ENCODE measurements at places on chromosomes 1 and 21.

- no peak for DNase-seq
These were observed 710 bp downstream of the GLRX2 start for GRCh38 chr1:193104502-193104906.

- DNase-seq = no peak
These were observed 200.0 kb downstream of the SLC45A1 start for GRCh38 chr1:8517661-8518489.

DNA sequence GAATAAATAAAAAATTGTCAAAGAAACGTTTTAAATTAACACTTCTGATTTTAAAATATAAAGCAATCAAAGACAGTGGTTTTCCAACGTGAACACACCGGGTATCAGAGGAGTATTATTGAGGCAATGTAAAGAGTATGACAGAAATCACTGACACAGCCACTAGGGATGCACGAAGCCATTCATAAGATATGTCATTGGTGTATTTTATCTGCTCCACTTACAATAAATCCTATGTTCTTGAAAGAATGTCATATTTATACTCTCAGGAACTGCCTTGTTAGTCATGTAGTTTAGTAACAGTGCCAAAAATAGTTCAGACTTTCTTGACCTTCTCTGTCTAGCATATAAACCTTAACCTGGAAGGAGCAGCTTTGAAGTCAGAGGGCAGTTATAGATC, 835.0 kb upstream of the NCAM2 start:
- no peak for DNase-seq

- no peak for DNase-seq
These were observed 11.8 kb downstream of the NOS1AP start for GRCh38 chr1:162081316-162081715.

DNA sequence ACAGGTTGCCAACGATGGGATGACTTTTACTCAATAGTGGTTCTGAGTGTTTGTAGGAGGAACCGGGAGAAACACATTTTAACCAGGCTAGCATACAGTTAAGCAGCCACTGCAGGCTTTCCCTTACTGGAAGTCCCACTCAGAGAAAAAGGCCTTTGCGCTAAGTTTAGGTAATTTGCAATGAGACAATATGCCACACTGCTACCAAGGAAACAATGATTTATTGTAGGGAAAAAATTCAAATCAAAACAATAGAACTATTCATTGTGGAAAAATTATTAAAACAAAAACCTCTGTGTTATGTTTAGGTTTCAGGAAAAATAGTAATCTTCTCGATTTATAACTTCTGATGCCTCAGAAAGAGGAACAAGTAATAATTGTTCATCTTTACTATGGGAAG, 51.4 kb upstream of the CR2 start:
- no peak for DNase-seq

DNA sequence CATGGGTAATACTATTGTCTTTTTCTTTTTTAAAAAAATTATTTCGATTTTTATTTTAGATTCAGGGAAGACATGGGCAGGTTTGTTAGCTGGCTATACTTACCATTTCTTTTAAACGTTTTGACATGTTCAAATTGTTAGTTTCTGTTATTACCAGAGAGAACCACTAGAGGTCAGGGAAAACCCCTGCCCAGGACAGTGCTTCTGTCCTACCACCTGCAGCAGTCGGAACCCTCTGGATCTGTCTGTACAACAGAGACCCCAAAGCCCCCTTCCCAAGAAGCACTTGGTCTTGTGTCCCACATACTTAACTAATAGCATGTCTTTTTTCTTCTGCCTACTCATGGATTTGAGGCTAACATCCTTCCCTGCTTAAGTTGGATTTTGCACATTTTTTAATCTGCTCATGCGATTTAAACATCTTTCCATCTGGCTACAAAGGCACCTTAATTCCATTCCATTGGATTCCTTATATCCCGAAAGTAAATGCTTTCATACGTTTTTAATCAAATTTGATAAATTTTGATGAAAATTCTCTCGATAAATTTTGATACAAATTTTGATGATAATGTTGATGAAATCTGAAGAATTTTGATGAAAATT, 10.0 kb upstream of the C1orf115 start:
- no peak for DNase-seq
